Activated naive CD4-positive, alpha-beta T cell treated with anti-CD3 and anti-CD28 coated beads, Interleukin-2, amount 50 U/mL, for 16 hours (primary cell): ENCODE measurements at places on chromosomes 3 and 15.

DNA sequence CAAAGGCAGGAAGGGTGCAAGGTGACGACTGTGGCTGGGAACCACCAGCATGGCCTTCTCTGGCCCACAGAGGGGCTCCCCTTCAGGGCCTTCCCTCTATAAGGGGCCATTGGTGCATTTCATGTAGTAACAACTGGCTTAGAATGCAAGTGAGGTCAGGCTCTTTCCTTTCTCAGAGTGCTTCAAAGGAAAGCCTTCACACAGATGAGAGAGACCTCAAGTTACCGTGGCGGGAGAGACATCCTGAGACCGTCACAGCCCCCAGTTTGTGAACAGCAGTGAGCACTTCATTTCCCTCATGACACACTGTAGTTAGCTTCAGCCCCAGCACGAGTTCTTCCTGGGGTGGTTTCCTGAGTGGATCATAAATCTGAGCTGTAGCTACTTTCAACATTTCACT, 96.6 kb upstream of the LIMD1 start:
- no peak for DNase-seq

- no peak for DNase-seq
Measured at GRCh38 chr3:36013425-36013824, 366.9 kb upstream of the STAC start.

GRCh38 chr3:45917146-45917898, 25.9 kb upstream of the CXCR6 start:
- DNase-seq: no peak

- no peak for DNase-seq
Measured at GRCh38 chr15:87212041-87212440, 1044.5 kb downstream of the NTRK3 start.
